ENCODE measurements at places on chromosomes 12 and 14. TPM values are rescaled to one million over a fixed set of nuclear protein-coding genes. Genes with fewer than 3 reads are reported as not detected.

PAN2 gene
- total RNA-seq: 59.0 TPM

HPD gene
- total RNA-seq: 1.2 TPM

HAL gene
- 0.64 TPM for total RNA-seq

STON2 gene
- total RNA-seq: 22.3 TPM

NANOG gene
- 0.28 TPM for total RNA-seq

PLEKHG7 gene
- total RNA-seq: 6.1 TPM

GRCh38 chr12:102052192-102053061 is 9.4 kb downstream of the WASHC3 start:
- no peak overlapping the region for H3K27ac ChIP-seq
- DNase-seq: no peak
- H3K4me3 ChIP-seq: no peak overlapping the region
- H3K4me1 ChIP-seq: no peaks in the 10 kb centered on the region

DNA sequence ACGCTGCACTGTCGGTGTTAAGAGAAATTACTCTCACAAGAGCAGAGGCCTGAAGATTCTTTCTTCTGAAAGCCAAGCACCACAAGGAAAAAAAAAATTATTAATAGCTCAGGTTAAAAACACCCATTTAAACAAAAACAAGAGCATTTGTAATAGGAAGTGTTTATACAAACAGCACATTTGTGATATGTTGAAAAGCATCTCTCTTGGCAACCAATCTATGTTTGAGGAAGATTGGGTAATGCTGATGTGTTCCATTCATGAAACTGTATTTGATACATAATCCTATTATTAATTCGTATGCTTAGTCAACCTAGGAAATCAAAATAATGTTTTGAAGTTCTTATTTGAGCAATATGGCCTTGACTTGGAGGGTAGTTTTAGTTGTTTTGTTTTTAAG is 36.5 kb downstream of the SSPN start:
- H3K36me3 ChIP-seq: no peaks in the 10 kb centered on the region
- no peak overlapping the region for H3K27ac ChIP-seq
- H3K4me1 ChIP-seq: peaks cover 4% of the 10 kb centered on the region
- DNase-seq: no peak
- H3K27me3 ChIP-seq: no peaks in the 10 kb centered on the region

GRCh38 chr14:93044556-93044955 is 71.2 kb downstream of the ITPK1 start:
- H3K27ac ChIP-seq: no peak overlapping the region
- no peak overlapping the region for H3K4me3 ChIP-seq
- no peaks in the 10 kb centered on the region for H3K36me3 ChIP-seq

DNA sequence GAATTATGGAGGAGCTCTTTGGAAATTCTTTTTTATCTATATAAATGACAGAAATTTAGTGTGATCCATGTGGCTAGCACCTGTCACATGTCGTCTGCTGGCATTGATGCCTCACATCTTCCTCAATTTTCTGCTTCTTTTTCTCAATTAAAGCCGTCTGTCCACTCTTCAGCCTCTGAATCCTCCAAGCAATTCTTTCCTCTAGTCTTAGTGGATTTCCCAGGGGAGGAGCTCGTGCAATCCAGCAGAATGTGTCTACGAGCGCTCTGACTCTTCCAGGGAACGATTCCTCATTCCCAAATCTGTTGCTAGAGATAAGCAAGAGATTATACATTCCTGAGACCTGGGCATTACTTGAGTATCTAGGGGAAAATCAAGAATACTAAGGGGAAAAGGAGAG is 176.6 kb downstream of the EMP1 start:
- no peaks in the 10 kb centered on the region for H3K36me3 ChIP-seq
- no peak overlapping the region for H3K4me3 ChIP-seq
- H3K27me3 ChIP-seq: no peaks in the 10 kb centered on the region
- no peaks in the 10 kb centered on the region for H3K4me1 ChIP-seq
- H3K27ac ChIP-seq: no peak overlapping the region

- no peak overlapping the region for H3K27ac ChIP-seq
- no peaks in the 10 kb centered on the region for H3K27me3 ChIP-seq
Observed at GRCh38 chr14:96037891-96038557, 1.1 kb upstream of the C14orf132 start.

GRCh38 chr12:57888409-57889157 is 42.1 kb upstream of the CTDSP2 start:
- peaks cover 44% of the 10 kb centered on the region for H3K4me1 ChIP-seq
- peak overlapping the region; percentile 86 for H3K27ac ChIP-seq
- H3K27me3 ChIP-seq: no peaks in the 10 kb centered on the region
- peak; percentile 41 for DNase-seq
- no peak overlapping the region for H3K4me3 ChIP-seq

- DNase-seq: no peak
- H3K4me3 ChIP-seq: no peak overlapping the region
- peaks cover 10% of the 10 kb centered on the region for H3K4me1 ChIP-seq
- no peak overlapping the region for H3K27ac ChIP-seq
- H3K27me3 ChIP-seq: no peaks in the 10 kb centered on the region
- H3K36me3 ChIP-seq: no peaks in the 10 kb centered on the region
Observed at GRCh38 chr14:90495357-90496276, 98.8 kb downstream of the CALM1 start.

- no peak within 1 kb of the TSS for H3K4me3 ChIP-seq
- no peak within 1 kb of the TSS for H3K27ac ChIP-seq
- H3K4me1 ChIP-seq: no peaks in the 10 kb centered on the region
- DNase-seq: peak; percentile 15
- H3K27me3 ChIP-seq: no peaks in the 10 kb centered on the region
- no peaks in the 10 kb centered on the region for H3K36me3 ChIP-seq
Observed at GRCh38 chr14:24130380-24130716, at the start of gene FITM1. TSS of gene FITM1 (plus strand) at chr14:24130659. CDS start at chr14:24131564, 905 bp downstream.

DNA sequence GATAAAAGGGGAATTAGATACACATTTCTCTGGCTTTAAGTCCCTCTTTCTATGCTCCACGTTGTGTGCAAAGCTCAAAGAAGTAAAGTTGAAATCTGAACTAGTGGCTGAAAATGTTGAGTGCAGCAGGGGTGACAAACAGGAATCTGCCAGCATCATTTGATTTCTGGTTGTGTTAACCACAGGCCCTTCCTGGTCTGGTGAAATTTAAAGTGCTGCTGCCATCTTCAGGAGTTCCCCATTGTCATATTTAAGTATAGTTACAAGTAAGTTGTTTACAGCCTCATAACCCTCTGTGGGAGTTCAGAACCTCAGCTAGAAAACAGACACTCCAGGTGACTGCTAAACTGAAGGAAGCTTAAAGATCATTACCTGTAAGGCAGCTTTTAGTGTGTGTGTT is 90.9 kb upstream of the CCDC196 start:
- no peaks in the 10 kb centered on the region for H3K27me3 ChIP-seq
- no peak overlapping the region for H3K27ac ChIP-seq
- H3K4me1 ChIP-seq: no peaks in the 10 kb centered on the region
- H3K4me3 ChIP-seq: no peak overlapping the region
- no peaks in the 10 kb centered on the region for H3K36me3 ChIP-seq

- H3K27ac ChIP-seq: no peak overlapping the region
- DNase-seq: no peak
- H3K4me1 ChIP-seq: no peaks in the 10 kb centered on the region
- H3K4me3 ChIP-seq: no peak overlapping the region
Observed at GRCh38 chr12:108271951-108272872, 66.9 kb downstream of the CMKLR1 start.
